ENCODE measurements at places on chromosomes 12 and 14. TPM values are rescaled to one million over a fixed set of nuclear protein-coding genes. Genes with fewer than 3 reads are reported as not detected.

GRCh38 chr14:21699551-21699950 lies 25.9 kb upstream of the OR4E1 start:
- DNase-seq = no peak

EXOC5 gene
- total RNA-seq = 67.0 TPM

- no peak for DNase-seq
These were observed 1.7 kb downstream of the LMBR1L start for GRCh38 chr12:49108958-49109404.

DNA sequence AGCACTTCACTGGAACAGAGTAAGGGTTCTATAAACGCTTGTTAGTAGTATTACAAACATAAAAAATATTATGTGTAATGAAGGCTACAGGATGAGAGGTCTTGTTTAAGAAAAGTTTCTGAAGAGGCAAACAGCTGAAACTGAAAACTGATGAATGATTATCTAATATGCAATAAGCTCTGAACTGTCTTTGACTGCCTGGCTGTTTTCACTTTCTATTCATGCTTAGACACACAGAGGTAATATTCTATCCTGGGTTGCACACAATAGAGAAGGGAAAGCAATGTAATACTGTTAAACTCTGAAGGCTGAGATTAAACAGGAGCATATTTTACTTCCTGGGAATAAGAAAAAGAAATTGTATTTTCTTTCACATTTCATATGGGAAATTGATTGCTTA lies 251.3 kb downstream of the ALX1 start:
- DNase-seq = no peak

Data from mammary epithelial cell (primary cell).